ENCODE measurements at places on chromosomes 4 and X.

- DNase-seq: no peak
Measured at GRCh38 chr4:129821963-129822362, 726.0 kb downstream of the C4orf33 start.

- no peak for DNase-seq
Measured at GRCh38 chr4:152929888-152930287, 6.2 kb upstream of the FHDC1 start.

DNA sequence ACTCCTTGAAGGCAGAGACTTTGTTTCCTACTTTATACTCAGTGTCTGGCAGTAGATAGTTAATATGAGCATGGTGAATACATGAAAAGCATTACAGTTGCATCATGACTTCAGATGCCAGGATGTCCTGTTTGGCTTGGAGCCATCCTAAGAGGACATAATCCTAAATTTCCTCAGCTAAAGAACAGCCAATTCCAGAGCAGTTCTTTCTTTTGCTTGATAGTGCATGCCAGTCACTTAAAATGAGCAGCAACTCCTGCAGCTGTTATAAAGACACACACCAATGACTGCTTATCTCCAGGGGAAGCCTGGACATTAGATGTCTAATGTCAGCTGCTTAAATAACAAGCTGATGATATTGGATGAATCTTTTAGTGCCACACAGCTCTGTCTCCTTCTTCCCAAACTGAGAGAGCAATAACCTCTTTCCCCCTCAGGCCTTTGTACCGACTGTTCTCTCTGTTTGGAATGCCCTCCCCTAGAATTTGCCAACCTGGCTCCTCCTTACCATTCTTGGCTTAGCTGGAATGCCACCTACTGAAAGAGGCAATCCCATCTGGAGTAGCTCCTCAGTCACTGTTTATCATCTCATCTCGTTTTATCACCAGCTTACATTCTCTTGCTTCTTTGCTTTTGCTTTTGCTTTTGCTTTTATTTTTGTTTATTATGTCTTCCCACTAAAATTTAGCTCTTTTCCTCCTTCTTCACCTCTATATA is 100.8 kb upstream of the USP38 start:
- DNase-seq: no peak

- DNase-seq: no peak
Measured at GRCh38 chr4:71222661-71223060, 116.2 kb upstream of the SLC4A4 start.

- DNase-seq: no peak
Measured at GRCh38 chrX:103806862-103807474, 25.1 kb downstream of the RAB9B start.

- no peak for DNase-seq
Measured at GRCh38 chr4:116618638-116619037, 466.7 kb downstream of the TRAM1L1 start.

DNA sequence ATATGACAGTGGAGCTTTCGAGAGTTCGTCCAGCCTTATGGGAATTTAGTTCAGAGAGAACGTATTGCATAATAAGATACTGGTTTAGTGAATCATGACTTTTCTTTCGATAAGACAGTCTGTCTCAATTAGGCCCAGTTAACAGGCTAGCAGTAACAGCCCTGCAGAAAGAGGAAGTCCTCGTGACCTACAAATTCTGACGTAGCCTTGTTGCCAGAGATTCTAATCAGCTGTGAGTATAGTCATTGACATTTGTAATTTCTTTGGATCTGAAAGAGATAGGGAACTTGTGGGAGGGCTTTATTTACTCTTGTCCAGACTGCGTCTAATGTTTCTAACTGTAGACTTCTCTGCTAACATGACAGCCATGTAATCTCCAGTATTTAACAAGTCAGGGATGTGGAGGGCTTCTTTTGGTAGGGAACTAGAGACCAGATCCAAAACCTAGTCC is 15.8 kb downstream of the ART3 start:
- no peak for DNase-seq

- DNase-seq: no peak
Measured at GRCh38 chr4:153271820-153272219, 67.6 kb downstream of the TRIM2 start.

DNA sequence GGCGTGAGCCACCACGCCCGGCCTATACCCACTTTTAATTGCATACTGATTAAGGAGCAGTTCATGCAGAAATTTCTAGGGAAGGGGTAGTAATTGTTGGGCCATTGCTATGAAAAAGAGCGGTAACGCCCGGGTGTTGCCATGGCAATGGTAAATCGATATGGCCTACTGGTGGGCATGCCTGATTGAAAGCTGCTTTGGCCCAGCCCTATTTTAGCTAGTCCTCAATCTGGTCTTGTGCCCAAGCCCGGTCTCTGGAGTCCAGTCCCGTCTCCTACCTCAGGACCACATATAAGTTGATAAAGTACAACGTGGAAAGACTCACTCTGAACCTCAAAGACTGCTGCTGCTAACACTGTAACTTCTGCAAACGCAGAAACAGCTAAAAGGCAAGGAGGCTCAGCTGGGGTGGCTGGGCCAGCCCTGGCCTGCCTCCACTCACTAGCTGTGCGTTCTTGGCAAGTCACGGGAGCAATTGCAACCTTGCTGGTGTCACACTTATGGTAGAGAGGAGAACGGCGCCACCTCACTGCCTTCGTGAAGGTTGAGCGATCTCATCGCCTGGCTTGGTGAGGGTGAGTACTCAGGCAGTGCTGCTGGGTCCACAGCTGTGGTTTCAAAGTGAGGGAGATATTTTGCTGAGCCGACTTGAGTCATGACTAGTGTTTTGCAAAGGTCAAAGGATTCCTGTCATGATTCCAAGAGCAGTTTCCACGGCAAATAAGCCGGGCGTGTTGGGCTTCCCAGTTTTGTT is 57.0 kb upstream of the GRPEL1 start:
- DNase-seq: no peak

GRCh38 chr4:76780781-76781697 is 116.9 kb downstream of the SOWAHB start:
- DNase-seq: no peak

GRCh38 chrX:13216139-13216538 is 103.7 kb downstream of the ATXN3L start:
- DNase-seq: no peak

- no peak for DNase-seq
Measured at GRCh38 chr4:5511791-5512190, 196.6 kb downstream of the EVC2 start.

GRCh38 chr4:133178956-133179355 is 29.9 kb downstream of the PCDH10 start:
- DNase-seq: no peak

DNA sequence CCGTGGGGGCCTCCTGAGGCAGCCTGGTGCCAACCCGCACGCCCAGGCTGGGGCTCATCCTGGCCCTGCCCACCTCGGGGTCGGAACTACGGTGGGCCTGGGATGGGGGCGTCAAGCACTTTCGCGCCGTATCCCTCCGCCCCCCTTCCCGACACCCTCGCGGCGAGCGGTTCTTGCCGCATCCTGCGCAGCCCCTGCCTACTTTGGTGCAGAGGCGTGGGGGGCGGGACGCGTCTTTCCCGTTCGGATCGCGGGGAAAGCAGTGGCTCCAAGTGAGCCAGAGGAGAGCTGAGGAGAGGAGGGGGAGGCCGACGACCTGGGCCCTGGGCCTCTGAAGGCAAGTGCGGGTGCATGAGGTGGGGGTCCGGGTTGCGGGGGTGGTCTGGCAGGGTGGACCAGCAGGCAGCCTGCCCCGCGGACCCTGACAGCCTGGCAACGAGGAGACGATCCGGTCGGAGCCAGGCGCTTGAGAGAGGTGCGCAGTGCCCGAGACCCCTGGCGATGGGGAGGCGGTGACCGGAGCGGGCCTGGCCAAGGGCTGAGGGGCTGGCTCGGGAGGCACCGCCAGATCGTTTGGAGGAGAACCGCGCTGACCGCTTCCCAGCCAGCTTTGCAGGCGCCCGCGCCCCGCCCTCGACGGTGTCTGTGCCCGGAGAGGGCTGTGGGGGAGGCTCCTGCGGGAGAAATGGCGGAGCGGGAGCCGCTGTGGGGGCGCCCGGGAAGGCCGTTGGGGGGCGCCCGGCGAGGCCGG is at the start of gene GPRASP2:
TSS of gene GPRASP2 (plus strand) at position 233 of the 751 bp plus-strand sequence. CDS start 2,422 bp downstream, outside the sequence.
- no peak for DNase-seq

GRCh38 chr4:138192113-138192512 is 50.0 kb downstream of the SLC7A11 start:
- no peak for DNase-seq

DNA sequence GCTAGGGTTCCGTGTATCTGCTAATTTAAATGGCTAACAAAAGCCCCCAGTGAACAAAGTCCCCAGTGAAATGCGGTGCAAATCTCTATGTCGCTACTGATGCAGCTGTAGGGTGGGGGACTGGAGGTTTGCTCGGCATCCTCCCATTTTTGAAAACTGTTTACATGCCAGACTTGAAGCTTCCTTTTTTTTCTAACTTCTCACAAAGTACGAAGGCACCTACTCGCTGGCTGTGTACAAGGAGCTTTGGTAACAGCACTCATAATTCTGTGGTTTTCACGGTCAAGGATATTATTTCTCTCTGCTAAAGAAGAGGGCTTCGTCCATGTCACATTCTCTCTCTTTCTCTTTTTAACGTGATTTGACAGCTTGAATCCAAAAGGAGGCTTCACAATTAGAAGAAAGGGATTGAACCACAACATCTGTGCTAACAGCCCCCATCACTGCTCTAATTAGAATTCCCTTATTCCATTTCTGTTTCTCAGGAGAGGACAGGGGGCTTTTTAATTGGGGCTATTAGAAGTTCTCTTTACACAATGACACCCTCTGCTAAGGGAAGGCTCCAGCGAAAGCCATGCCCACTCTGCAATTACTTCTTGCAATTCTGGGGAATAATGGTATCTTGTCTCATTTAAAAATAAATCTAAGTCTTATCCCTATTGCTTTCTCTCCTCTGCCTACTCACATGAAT is 46.7 kb downstream of the TMEM156 start:
- no peak for DNase-seq

DNA sequence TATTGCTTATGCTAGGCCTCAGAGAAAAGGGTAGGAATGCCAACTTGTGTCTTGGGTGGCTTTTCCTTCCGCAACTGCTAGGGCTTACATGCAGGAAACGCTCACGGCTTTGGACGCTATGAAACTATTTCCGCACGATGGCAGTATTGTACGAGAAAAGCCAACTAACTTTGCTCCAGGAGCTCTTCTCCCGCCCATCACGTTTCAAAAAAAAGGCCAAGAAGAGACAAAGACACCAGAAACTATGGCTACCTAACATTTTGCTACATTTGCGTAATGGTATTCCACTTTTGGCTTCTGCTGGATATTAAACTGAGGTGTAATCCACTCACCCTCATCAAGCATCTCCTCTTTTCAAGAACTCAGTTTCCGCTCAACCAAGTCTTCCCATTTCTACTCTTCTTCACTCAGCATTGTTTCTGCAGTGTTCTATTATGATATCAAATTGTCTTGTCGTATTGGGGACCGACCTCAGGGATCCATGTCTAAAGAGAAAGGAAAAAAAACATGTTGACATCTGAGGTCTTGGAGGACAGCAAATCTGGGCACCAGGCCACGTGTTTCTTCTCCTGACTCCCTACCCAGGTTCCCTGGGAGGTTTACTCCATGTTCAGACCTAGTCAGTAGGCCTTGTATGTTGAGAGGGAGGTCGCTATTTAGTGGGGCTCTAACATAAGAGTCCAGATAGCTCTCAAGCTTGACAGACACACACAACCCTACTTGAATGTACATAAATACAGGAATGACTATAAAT is 239.4 kb upstream of the STK26 start:
- DNase-seq: peak; percentile 62

GRCh38 chrX:136094962-136095361 is 52.4 kb upstream of the FHL1 start:
- DNase-seq: no peak
